ENCODE measurements at places on chromosomes 5 and 9. TPM values are rescaled to one million over a fixed set of nuclear protein-coding genes. Genes with fewer than 3 reads are reported as not detected.

TAF11L5 gene
- total RNA-seq = not detected

SCGB3A2 gene
- total RNA-seq = not detected

ALDOB gene
- total RNA-seq = 11.0 TPM

CORO2A gene
- 5.3 TPM for total RNA-seq
